ENCODE measurements at places on chromosomes 1 and 21. TPM values are rescaled to one million over a fixed set of nuclear protein-coding genes. Genes with fewer than 3 reads are reported as not detected.

- DNase-seq = no peak
- H3K27ac ChIP-seq = no peak overlapping the region
- no peak overlapping the region for H3K4me3 ChIP-seq
- no peaks in the 10 kb centered on the region for H3K4me1 ChIP-seq
Observed at GRCh38 chr1:199102239-199102638, 463.4 kb downstream of the PTPRC start.

DNA sequence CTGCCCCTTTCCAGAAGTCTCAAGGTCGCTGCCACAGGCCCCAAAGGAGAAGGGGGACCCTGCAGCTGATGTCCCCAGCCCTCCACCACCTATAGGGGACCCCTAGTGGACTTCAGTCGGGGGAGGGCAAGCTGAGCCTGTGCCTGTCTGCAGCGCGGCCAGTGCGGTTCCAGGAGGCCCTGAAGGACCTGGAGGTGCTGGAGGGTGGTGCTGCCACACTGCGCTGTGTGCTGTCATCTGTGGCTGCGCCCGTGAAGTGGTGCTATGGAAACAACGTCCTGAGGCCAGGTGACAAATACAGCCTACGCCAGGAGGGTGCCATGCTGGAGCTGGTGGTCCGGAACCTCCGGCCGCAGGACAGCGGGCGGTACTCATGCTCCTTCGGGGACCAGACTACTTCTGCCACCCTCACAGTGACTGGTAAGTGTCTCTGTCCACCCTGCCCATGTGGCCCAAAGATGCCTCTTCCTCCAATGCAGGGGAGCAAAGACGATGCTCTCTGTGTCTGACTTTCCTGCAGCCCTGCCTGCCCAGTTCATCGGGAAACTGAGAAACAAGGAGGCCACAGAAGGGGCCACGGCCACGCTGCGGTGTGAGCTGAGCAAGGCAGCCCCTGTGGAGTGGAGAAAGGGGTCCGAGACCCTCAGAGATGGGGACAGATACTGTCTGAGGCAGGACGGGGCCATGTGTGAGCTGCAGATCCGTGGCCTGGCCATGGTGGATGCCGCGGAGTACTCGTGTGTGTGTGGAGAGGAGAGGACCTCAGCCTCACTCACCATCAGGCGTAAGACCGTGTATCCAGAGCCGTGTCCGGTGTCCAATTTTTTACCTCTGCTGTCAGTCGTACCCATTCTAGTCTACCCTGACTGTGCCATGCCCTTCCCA, 79.9 kb downstream of the OBSCN start:
- no peak overlapping the region for H3K4me3 ChIP-seq
- H3K4me1 ChIP-seq = peaks cover 23% of the 10 kb centered on the region
- no peak for DNase-seq

UBE2Q1 gene
- 88.4 TPM for total RNA-seq

EXTL1 gene
- 0.19 TPM for total RNA-seq

HAX1 gene
- total RNA-seq = 94.2 TPM

ANKRD45 gene
- not detected for total RNA-seq

SYTL1 gene
- total RNA-seq = 199 TPM

All from T-cell (primary cell).